ENCODE measurements at places on chromosomes 11 and 22. TPM values are rescaled to one million over a fixed set of nuclear protein-coding genes. Genes with fewer than 3 reads are reported as not detected.

GRCh38 chr11:6156628-6157359 is 13.3 kb downstream of the OR52B2 start:
- DNase-seq = no peak
- H3K27ac ChIP-seq = no peak overlapping the region
- no peaks in the 10 kb centered on the region for H3K27me3 ChIP-seq
- no peaks in the 10 kb centered on the region for H3K4me1 ChIP-seq

DNA sequence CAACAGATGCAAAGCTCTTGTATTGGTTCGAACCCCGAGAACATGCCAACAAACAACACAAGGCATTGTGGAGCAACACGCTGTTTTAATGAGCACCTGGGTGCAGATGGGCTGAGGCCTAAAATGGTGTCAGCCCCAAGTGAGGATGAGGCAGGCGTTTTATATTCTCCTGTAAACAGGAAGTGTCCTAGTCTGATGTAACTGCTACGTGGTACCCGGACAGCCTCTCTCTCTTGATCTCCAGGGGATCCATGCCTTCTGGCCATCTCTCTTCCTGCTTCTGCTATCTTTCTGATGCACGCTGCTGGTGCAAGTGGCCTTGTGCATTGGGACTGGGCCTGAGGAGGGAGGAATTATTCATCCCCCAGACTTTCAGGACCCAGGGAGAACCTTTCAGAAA is 19.4 kb upstream of the VSTM5 start:
- no peaks in the 10 kb centered on the region for H3K4me1 ChIP-seq
- no peak for DNase-seq
- H3K4me3 ChIP-seq = no peak overlapping the region

RNF215 gene
- total RNA-seq = 5.6 TPM

NAP1L4 gene
- 471 TPM for total RNA-seq

FAM181B gene
- not detected for total RNA-seq

GRCh38 chr11:32885556-32885955 is 7.1 kb upstream of the QSER1 start:
- no peaks in the 10 kb centered on the region for H3K36me3 ChIP-seq

GRCh38 chr11:35077709-35078469 is 61.1 kb upstream of the CD44 start:
- H3K4me1 ChIP-seq = peaks cover 73% of the 10 kb centered on the region
- H3K27me3 ChIP-seq = no peaks in the 10 kb centered on the region
- peak overlapping the region; percentile 92 for H3K27ac ChIP-seq
- no peak for DNase-seq

DNA sequence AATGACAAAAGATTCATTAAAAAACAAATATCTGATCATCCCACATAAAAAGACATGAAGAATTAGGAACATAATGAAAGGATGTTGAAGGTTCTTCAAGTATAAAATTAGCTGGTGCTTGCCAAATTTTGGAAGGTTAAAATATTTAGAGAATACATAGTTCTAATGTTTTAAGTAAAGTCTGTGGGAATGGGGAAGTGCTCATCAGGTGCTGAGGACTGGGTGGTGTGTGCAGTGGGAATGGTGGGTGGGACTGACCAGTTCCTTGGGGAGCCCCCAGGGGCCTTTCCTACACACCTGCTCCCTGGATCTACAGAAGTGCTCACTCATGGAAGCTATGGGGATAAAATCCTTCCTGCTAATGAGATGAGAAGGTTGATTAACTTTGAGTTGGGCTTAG is 11.8 kb downstream of the LDLRAD3 start:
- H3K27ac ChIP-seq = no peak overlapping the region
- H3K36me3 ChIP-seq = no peaks in the 10 kb centered on the region
- no peaks in the 10 kb centered on the region for H3K4me1 ChIP-seq
- no peak for DNase-seq

DNA sequence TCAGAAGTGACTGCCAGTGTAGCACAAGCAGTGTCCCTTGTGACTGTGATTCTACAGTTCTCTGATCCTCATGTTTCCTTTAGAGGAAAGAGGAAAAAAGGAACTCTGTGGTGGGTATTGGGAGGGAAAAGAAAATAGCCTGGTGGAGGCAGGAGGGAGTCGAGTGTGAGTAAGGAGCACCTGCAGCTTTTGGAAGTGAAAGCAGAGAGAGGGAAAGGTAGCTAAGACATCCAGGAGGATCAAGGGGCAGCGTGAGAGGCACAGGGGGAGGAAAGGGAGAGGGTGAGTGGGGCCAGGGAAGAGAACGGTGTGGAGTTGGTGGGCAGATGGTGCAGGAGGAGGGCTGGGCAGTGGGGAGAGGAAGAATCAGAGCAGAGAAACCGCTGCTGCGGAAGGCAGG is 12.4 kb downstream of the TMA7B start:
- H3K27ac ChIP-seq = peak overlapping the region; percentile 77
- H3K4me3 ChIP-seq = no peak overlapping the region
- no peak for DNase-seq
- no peaks in the 10 kb centered on the region for H3K27me3 ChIP-seq
- peaks cover 84% of the 10 kb centered on the region for H3K36me3 ChIP-seq

DNA sequence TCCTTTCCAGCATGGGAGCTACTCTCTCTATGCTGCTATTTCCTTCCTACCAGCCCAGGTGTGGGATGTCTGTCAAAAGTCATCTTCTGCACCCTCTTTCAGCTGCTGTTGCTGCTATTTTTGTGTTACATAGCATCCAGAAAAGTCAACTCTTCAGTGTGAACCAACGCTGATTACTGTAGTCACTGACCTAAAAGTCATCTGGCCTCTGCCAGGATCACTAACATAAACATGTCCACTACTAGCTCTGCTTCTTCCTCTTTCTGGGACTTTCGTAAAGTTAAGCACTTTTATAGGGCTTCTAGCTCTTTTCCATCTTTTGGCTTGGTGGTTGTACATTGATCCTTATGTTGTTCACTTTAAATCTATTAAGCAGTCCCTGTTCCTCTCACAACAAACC is 90.2 kb upstream of the CARD18 start:
- no peak overlapping the region for H3K27ac ChIP-seq
- no peaks in the 10 kb centered on the region for H3K4me1 ChIP-seq
- peaks cover 4% of the 10 kb centered on the region for H3K27me3 ChIP-seq
- no peaks in the 10 kb centered on the region for H3K36me3 ChIP-seq

DNA sequence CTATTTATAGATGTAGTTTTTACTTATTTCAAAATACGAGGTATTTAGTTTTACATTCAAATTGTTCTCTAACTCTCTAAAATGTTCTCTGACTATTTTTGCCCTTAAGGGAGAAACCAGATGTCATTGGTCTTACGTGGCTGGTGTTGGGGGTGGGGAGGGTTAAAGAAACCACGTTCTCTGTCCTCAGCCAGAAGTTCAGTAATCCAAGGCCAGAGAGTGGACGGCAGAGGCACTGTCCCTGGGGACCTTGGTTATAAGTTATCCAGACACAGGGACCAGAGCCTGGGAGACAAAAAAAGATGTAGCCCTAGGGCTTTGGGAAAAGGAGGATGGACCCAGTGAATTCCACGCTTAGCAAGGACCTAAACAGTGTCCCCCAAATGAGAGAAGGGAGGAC is 706 bp upstream of the OR51E1 start:
- no peaks in the 10 kb centered on the region for H3K4me1 ChIP-seq
- no peak overlapping the region for H3K4me3 ChIP-seq
- H3K27me3 ChIP-seq = peaks cover 5% of the 10 kb centered on the region
- H3K36me3 ChIP-seq = no peaks in the 10 kb centered on the region
- H3K27ac ChIP-seq = no peak overlapping the region

DNA sequence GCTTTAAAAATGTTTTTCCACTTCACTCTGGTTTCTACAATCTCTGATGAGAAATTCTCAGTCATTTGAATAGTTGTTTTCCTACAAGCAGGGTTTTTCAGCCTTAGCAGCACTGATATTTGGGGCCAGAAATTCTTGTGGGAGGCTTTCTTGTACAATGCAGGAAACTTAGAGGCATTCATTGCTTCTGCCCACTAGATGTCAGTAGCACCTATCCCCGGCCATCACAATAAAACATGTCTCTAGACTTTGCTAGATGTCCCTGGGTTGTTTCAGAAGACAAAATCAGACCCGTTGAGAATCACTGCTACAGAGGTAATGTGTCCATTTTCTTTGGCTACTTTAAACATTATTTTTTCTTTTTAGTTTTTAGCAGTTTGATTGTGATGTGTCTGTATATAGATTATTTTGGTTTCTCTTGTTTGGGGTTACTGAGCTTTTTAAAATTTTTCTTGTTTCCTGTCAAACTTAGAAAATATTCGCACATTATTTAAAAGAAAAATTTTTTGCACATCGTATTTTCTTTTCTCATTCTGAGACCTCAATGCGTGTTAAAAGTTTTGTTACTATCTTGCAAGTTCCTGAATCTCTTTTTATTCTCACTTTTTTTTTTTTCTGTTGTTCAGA is 60.8 kb upstream of the CCDC179 start:
- H3K27me3 ChIP-seq = no peaks in the 10 kb centered on the region
- H3K4me1 ChIP-seq = peaks cover 9% of the 10 kb centered on the region
- peaks cover 12% of the 10 kb centered on the region for H3K36me3 ChIP-seq

DNA sequence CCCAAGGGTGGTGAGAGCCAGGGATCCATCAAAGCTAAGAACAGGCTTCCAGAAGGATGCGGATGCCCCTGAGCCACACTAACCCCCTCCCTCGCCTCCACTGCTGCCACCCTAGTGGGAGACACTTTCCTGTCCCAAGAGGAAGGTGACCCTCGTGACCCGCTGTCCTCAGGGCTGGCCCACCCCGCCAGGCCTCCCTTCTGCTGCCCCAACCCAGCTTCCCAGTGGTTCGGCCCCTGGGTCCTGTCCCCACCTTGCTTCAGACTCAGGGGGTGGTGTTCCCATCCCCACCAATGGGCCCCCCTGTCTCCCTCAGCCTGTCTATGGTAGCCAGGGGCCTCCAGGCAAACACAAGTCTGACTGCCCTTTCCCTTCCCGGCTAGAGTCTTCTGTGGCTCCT is 6.5 kb upstream of the PICK1 start:
- H3K27me3 ChIP-seq = peaks cover 10% of the 10 kb centered on the region
- peak overlapping the region; percentile 71 for H3K27ac ChIP-seq
- DNase-seq = no peak
- H3K36me3 ChIP-seq = no peaks in the 10 kb centered on the region

DNA sequence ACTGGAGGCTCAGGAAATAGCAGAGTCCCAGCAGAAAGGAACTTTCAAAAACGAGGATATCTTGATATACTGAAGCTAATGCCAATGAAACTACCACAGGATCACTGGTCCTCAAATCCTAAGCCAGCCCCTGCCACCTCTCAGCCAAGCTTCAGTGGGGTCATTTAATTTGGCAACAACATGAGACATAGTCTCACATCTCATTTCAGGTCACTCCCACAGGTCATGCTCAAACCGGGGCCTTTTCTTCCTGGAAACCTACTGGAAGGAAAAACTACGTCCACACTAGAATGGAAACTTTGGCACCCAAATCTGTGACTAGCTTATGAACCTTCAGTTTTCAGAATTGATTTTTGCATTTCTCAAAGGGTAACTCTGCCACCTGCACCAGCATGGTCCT is 61.9 kb upstream of the CYP2D6 start:
- no peak for DNase-seq
- H3K27me3 ChIP-seq = no peaks in the 10 kb centered on the region
- no peak overlapping the region for H3K4me3 ChIP-seq

BAD gene
- total RNA-seq = 18.5 TPM

HTR3A gene
- not detected for total RNA-seq

DNA sequence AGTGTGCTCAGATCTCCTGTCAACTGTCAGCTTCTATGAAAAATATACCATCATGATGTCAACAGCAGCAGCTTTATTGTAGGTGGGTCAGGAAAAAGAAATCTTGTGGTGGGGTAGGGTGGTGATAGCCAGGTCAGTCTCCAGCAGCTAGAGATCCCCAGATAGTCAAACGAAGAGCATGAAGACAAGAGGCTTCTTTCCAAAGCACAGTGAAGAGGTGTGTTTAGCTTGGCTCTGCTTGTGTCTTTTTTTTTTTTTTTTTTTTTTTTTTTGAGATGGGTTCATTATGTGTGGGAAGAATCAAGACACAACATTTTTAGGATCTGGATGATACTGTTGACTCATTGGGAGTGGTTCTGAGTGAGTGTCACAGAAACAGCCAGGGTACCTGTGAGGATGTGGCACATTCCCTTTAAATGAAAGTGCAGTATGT is 1075.5 kb downstream of the NTM start:
- DNase-seq = no peak
- H3K36me3 ChIP-seq = no peaks in the 10 kb centered on the region
- peaks cover 4% of the 10 kb centered on the region for H3K27me3 ChIP-seq

PGM2L1 gene
- 11.5 TPM for total RNA-seq

NR1H3 gene
- 13.7 TPM for total RNA-seq

- no peak for DNase-seq
- H3K4me1 ChIP-seq = peaks cover 43% of the 10 kb centered on the region
- H3K36me3 ChIP-seq = no peaks in the 10 kb centered on the region
Observed at GRCh38 chr11:46321757-46322156, 25.5 kb upstream of the DGKZ start.

TREH gene
- not detected for total RNA-seq

FIBIN gene
- total RNA-seq = not detected

GLYATL2 gene
- not detected for total RNA-seq

ART5 gene
- total RNA-seq = not detected

SCGB1D2 gene
- total RNA-seq = not detected

GRCh38 chr11:73145986-73146575 is 4.0 kb upstream of the FCHSD2 start:
- no peak overlapping the region for H3K4me3 ChIP-seq
- peaks cover 17% of the 10 kb centered on the region for H3K4me1 ChIP-seq
- H3K36me3 ChIP-seq = no peaks in the 10 kb centered on the region
- DNase-seq = no peak
- no peak overlapping the region for H3K27ac ChIP-seq
- no peaks in the 10 kb centered on the region for H3K27me3 ChIP-seq

GRCh38 chr11:61183645-61184044 is 19.7 kb upstream of the PGA3 start:
- no peaks in the 10 kb centered on the region for H3K27me3 ChIP-seq
- H3K4me3 ChIP-seq = no peak overlapping the region
- peaks cover 2% of the 10 kb centered on the region for H3K4me1 ChIP-seq
- H3K27ac ChIP-seq = no peak overlapping the region
- DNase-seq = no peak

DNA sequence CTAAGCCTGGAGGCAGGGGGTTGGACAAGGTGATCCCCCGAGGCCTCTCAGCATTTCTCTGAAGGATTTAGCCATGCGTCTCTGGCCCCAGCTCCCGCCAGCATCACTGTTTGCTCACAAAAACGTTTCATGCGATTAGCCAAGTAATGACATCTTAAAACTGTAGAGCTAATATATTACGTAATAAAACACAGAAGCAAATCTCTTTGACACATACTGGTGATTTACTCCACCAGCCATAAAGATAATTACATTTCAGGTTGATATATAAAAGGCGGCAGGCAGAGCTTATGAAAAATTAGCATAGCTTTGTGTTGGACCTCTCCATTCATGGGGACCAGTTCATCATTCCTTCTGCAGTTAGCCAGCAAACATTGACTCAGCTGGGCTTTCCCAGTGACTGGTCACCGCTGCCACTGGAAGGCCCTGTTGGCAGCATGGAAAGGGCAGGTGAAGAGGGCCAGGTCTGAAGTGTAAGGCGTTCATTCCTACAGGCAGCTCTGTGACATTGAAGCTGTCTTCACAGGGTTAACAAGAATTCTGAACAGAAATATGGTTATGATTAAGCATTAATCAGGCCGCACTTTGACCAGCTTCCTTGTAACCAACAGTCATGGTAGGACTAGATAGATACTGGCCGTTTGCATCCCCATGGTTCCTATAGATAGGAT is 150.3 kb downstream of the NECTIN1 start:
- peaks cover 12% of the 10 kb centered on the region for H3K4me1 ChIP-seq
- DNase-seq = no peak
- H3K36me3 ChIP-seq = no peaks in the 10 kb centered on the region
- H3K27me3 ChIP-seq = peaks cover 49% of the 10 kb centered on the region
- H3K4me3 ChIP-seq = no peak overlapping the region
- no peak overlapping the region for H3K27ac ChIP-seq

- H3K27me3 ChIP-seq = peaks cover 2% of the 10 kb centered on the region
- DNase-seq = no peak
- peaks cover 6% of the 10 kb centered on the region for H3K4me1 ChIP-seq
- no peak overlapping the region for H3K4me3 ChIP-seq
Observed at GRCh38 chr11:44782478-44782877, 55.7 kb downstream of the TSPAN18 start.
